ENCODE measurements at places on chromosomes 11 and 22. TPM values are rescaled to one million over a fixed set of nuclear protein-coding genes. Genes with fewer than 3 reads are reported as not detected.

TMEM191B gene
- total RNA-seq, result 0.59 TPM

TRIM22 gene
- total RNA-seq, result 13.0 TPM

NUDT22 gene
- total RNA-seq, result 13.7 TPM

OOSP4A gene
- total RNA-seq, result not detected

PRRG4 gene
- 11.2 TPM for total RNA-seq

CRYBB3 gene
- total RNA-seq, result not detected

OR6T1 gene
- total RNA-seq, result not detected

DNA sequence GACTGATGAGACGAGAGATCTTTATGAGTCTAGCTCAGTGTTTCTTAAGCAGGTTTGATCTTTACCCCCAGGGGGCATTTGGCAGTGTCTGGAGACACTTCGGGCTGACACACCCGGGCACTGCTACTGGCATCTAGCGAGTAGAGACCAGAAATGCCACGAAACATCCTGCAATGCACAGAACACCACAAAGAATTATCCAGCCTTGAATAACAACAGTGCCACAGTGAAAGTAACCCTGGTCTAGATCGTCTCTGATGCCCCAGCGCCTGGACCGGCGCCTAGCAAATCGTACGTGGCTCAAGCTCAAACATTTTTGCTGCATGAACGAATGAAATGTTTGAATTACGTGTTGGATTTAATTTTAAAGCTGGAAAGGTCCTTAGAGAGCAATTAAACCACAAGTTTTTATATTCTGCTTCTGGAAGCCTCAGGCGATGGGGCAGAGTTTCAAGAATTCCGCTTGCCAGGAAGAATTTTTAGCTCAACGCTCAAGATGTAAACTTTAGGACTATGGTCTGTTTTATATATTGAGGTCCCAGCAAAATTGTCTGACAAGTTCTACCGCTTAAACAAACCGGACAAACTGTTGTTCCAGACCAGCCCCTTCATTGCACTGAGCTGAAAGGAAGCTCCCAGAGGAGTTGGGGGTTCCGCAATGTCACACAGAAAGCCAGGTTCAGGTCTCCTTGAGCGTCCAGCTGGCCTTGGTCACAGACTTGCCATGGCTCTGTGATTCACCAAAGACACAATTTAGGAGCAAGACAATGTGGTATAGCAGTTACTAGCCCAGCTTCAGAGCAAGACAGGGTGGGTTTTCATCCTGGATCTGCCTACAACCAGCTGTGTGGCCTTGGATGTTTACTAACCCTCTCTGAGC lies 44.2 kb upstream of the SMTN start:
- DNase-seq, result peak; percentile 97

- no peak for DNase-seq
These were observed 1.7 kb downstream of the CSDC2 start for GRCh38 chr22:41562461-41562860.

- DNase-seq, result no peak
These were observed 35.5 kb downstream of the BBOX1 start for GRCh38 chr11:27076121-27076589.

DNA sequence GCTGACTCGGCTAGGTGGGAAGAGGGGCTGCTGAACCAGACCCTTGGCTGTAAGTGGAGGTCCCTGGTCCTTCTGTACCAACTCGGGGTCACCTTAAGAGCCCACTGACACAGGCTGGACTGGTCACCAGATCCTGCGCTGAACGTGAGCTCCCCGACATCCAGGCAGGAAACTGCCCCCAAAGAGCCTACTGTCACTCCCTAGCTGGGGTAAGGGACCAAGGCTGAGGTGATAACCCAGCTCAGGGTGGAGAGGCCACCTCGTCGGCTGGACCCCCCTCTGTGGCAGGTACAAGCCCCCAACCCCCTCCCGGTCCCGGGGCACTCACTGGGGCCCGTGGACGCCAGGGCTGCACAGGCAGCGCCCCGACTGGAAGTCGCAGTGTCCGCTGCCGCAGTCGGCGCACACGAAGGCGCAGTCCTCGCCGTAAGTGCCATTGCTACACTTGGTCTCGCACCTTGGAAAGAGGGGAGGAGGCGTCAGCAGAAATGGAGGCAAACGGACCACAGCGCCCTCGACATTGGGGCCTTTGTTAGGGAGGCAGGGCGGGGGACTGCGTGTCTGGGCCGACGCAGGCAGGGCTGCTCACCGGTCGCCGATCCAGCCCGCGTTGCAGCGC lies 7.4 kb downstream of the SCARF2 start:
- DNase-seq, result no peak

- no peak for DNase-seq
These were observed 346 bp downstream of the FJX1 start for GRCh38 chr11:35618497-35619115.

DNA sequence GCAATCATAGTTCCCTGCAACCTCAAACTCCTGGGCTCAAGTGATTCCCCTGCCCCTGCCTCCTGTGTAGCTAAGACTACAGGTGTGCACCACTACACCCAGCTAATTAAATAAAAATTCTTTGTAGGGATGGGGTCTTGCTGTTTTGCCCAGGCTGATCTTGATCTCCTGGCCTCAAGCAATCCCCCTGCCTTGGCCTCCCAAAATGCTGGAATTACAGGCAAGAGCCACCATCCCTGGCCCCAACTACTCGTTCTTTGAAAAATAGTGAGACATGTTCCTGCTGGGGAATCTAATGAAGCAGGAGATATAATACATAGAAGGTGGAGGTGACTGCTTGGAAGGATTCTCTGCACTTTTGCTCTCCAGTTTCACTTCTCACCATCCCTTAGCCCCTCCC lies 40.1 kb upstream of the RFPL3 start:
- no peak for DNase-seq

DNA sequence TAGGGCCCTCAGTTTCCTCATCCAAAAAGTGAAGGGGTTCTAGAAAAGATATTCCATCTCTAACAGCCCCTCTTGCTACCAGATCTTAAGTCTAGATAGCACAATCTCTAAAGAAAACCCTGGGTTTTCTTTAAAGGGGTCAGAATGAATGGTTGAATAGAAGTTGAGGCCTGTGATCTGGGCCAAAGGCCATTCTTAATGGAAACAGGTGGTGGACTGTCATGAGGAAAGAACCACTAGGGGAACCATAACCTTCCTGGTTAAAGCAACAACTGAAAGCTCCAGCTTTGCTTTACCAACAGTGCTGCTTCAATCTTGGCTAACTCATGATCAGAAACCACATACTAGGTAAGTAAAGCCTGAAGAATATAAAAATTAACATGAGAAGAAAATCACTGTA lies 1.8 kb downstream of the CELF1 start:
- no peak for DNase-seq

- no peak for DNase-seq
These were observed 247.6 kb downstream of the CADM1 start for GRCh38 chr11:115256397-115257197.

GRCh38 chr11:128298271-128298670 lies 289.1 kb downstream of the ETS1 start:
- DNase-seq, result no peak

All from skin of body (tissue), 3 donors.